Esophagus squamous epithelium (tissue), 5 donors: ENCODE measurements at places on chromosomes 2 and 18. TPM values are rescaled to one million over a fixed set of nuclear protein-coding genes. Genes with fewer than 3 reads are reported as not detected.

CPS1 gene
- 2.7 TPM for total RNA-seq

FHOD3 gene
- 5.7 TPM for total RNA-seq

DNA sequence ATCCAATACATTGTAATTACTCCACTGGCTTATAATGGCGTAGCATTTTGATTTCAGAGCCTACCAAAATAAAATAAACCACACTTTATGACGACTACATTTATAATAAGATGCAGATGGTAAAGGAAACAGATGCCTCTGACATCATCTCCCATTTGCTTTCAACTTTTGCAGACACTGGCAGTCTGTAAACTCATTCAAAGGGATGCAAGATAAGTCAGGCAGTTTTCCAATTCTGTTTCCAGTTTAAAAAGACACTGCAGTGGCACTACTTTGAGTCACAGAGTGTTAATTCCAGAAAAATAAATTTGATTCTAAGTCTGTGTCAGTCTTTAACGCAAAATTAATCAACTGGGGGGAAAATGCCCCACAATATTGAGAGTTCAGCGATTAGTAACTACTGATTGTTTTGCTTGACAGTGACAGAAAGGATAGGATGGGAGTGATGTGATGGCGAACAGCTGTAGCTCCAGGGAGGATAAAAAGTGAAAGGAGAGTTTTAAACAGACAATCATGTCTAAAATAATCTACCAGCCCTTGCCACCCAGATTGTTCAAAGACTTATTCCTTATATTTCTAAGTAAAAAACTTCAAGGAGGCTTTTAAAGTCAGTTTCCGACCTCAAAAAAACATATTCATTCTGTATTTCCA is 6.7 kb downstream of the DSEL start:
- no peaks in the 10 kb centered on the region for H3K36me3 ChIP-seq
- DNase-seq, result no peak
- H3K27me3 ChIP-seq, result no peaks in the 10 kb centered on the region
- H3K4me1 ChIP-seq, result no peaks in the 10 kb centered on the region

UGT1A8 gene
- 0.35 TPM for total RNA-seq

PRKAG3 gene
- total RNA-seq, result not detected

DNA sequence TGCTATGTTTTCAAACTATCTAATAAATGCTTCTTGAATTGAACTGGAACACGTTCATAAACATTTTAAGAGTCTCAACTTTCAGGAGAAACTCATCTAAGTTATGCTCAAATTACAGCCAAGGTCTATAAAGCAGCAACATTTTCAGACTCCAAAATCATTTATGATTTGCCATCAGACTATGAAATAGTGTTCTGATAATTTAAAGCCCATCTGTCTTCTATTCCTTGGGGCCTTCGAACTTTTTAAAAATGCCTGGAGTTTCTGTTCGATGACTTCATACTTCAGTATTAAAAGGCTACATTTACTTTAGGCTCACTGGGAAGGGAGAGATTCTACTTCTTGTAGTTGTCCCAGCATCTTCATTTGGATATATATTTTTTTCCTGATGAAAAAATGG is 73.6 kb upstream of the NXPH2 start:
- no peaks in the 10 kb centered on the region for H3K36me3 ChIP-seq
- no peaks in the 10 kb centered on the region for H3K4me1 ChIP-seq
- H3K27ac ChIP-seq, result no peak overlapping the region
- no peaks in the 10 kb centered on the region for H3K27me3 ChIP-seq

MEP1B gene
- not detected for total RNA-seq

CFAP65 gene
- 0.19 TPM for total RNA-seq

- H3K36me3 ChIP-seq, result no peaks in the 10 kb centered on the region
- no peak for DNase-seq
- H3K27ac ChIP-seq, result no peak overlapping the region
- H3K4me3 ChIP-seq, result no peak overlapping the region
- H3K4me1 ChIP-seq, result peaks cover 13% of the 10 kb centered on the region
Observed at GRCh38 chr2:157792335-157793052, 83.6 kb downstream of the ACVR1 start.

GRCh38 chr2:54499661-54500060 is 43.5 kb downstream of the SPTBN1 start:
- H3K27ac ChIP-seq, result peak overlapping the region; percentile 30
- no peaks in the 10 kb centered on the region for H3K27me3 ChIP-seq
- peaks cover 72% of the 10 kb centered on the region for H3K4me1 ChIP-seq
- H3K36me3 ChIP-seq, result no peaks in the 10 kb centered on the region
- H3K4me3 ChIP-seq, result no peak overlapping the region

DNA sequence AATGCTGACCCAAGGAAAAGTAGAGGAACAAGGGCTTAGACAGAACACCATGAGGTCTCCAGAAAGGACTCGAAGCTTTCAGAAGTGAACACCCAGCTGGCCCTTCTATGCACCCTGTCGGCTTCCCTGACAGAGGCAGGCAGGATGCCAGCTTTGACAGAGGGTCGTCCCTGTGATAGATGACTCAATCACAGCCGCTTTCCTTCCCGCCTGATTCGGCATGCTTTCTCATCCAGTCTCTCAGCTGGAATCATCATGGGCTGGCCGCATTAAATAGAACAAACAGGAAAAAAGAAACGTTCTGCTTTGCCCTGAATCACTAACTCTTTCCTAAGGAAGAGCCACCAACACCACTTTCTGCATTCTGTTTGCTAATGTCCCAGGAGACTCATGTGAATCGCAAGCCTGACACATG is 140.3 kb upstream of the RAB12 start:
- DNase-seq, result no peak
- peaks cover 15% of the 10 kb centered on the region for H3K4me1 ChIP-seq
- no peaks in the 10 kb centered on the region for H3K36me3 ChIP-seq

POTEJ gene
- not detected for total RNA-seq

LTBP1 gene
- 69.4 TPM for total RNA-seq
